ENCODE measurements at places on chromosomes 5 and 9. TPM values are rescaled to one million over a fixed set of nuclear protein-coding genes. Genes with fewer than 3 reads are reported as not detected.
A peak's percentile ranks its signal among the peaks of the same experiment; 100 is the strongest.

The CCDC69 gene
- 4.0 TPM for total RNA-seq

DNA sequence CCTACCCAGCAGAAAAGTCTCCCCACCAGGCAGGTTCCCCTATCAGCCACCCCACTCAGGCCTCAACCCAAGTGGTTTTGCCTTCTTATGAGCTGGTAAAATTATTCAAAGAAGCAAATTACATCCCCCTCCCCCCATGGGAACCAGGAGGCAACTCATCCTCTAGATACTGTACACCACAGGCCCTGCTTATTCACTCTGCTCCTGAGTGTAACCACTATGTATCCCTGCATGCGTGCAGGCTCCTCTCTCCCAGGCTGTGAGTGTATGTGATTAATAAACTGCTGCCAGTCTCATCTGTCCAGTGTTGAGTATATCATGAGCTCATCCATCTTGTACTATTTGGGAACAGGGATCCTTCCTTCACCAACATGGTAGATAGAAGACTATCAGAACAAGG, 8.6 kb downstream of the KCTD16 start:
- no peak overlapping the region for H3K27ac ChIP-seq
- H3K4me3 ChIP-seq: no peak overlapping the region

- H3K36me3 ChIP-seq: no peaks in the 10 kb centered on the region
- no peak overlapping the region for H3K4me3 ChIP-seq
- peaks cover 84% of the 10 kb centered on the region for H3K27me3 ChIP-seq
- DNase-seq: no peak
Measured at GRCh38 chr5:88682881-88683361, 200.1 kb downstream of the MEF2C start.

- no peaks in the 10 kb centered on the region for H3K36me3 ChIP-seq
- H3K27ac ChIP-seq: no peak overlapping the region
- H3K4me3 ChIP-seq: no peak overlapping the region
Measured at GRCh38 chr9:108671176-108671575, 184.6 kb downstream of the ACTL7B start.

DNA sequence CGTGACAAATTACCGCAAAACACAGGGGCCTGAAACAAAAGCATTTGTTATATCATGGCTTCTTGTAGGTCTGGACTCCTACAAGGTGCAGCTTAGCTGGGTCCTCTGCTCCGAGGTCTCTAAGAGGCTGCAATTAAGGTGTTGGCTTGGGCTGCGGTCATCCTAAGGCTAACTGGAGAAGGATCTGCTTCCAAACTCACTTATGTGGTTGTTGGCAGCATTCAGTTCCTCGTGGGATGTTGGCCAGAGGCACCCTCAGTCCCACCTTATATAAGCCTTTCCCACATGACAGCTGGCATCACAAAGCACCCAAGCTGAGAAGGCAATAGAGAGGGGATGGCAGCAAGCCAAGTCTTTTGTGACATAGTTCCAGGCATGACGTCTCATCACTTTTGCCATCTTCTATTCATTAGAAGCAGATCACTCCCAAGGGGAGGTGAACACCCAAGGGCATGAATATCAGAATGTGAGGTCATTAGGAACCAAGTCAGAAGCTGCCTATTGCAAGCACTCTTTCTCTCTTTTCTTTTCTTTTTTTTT, 47.9 kb upstream of the ZBTB43 start:
- H3K4me3 ChIP-seq: no peak overlapping the region
- no peaks in the 10 kb centered on the region for H3K27me3 ChIP-seq
- DNase-seq: no peak
- no peak overlapping the region for H3K27ac ChIP-seq

DNA sequence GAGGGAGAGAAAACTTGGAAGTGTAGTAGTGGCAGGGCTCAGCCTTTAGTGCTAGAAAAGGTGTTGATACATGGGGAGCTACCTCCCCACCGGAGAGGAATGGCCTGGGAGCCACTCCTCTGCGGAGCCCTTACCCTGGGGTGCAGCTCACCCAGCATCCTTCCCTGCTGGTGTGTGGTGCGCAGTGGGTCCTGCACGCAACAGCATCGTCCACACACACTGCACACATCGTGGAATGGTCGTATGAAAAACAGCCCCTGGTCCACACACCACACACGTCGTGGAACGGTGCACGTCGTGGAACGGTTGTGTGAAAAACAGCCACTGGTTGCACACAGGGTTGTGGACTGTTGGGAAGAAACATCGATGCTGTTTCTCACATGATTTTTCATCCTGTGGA, 16.1 kb upstream of the AHRR start:
- no peaks in the 10 kb centered on the region for H3K4me1 ChIP-seq
- H3K36me3 ChIP-seq: peaks cover 11% of the 10 kb centered on the region
- no peak for DNase-seq
- no peak overlapping the region for H3K27ac ChIP-seq
- H3K4me3 ChIP-seq: no peak overlapping the region

GRCh38 chr5:154355129-154355611, 90.6 kb upstream of the SAP30L start:
- peaks cover 17% of the 10 kb centered on the region for H3K4me1 ChIP-seq
- no peak for DNase-seq
- no peak overlapping the region for H3K27ac ChIP-seq
- no peaks in the 10 kb centered on the region for H3K36me3 ChIP-seq
- H3K4me3 ChIP-seq: no peak overlapping the region

The ALDH1A1 gene
- total RNA-seq: 45.2 TPM

- H3K27ac ChIP-seq: no peak overlapping the region
- H3K4me1 ChIP-seq: no peaks in the 10 kb centered on the region
- H3K27me3 ChIP-seq: no peaks in the 10 kb centered on the region
- no peak for DNase-seq
Measured at GRCh38 chr5:6747103-6747502, 33.9 kb downstream of the TENT4A start.

The CARD9 gene
- total RNA-seq: 1.0 TPM

DNA sequence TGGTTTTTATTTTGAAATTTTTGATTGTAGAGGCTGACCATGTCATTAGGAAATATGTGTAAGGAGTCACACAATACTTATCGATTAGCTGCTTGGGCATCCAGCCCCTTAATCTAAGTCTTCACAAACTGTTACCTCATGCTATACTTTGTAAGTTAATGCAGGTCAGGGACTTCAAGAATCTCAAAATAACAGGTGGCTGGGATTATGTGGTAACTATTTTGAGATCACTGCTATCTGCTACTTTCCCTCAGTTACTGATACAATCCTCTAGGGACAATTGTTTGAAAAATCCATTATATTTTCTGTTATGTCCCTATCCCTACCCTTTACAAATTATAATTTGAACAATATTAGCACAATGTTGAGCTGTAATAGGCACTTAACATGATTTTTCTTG, 21.7 kb downstream of the FTMT start:
- H3K27me3 ChIP-seq: no peaks in the 10 kb centered on the region
- no peak overlapping the region for H3K27ac ChIP-seq
- H3K4me3 ChIP-seq: no peak overlapping the region
- no peaks in the 10 kb centered on the region for H3K4me1 ChIP-seq
- H3K36me3 ChIP-seq: no peaks in the 10 kb centered on the region

- H3K27ac ChIP-seq: no peak overlapping the region
- no peak overlapping the region for H3K4me3 ChIP-seq
- no peaks in the 10 kb centered on the region for H3K36me3 ChIP-seq
- H3K4me1 ChIP-seq: no peaks in the 10 kb centered on the region
- no peak for DNase-seq
- H3K27me3 ChIP-seq: no peaks in the 10 kb centered on the region
Measured at GRCh38 chr5:15772131-15772530, 272.2 kb downstream of the FBXL7 start.

The SAXO1 gene
- 0.17 TPM for total RNA-seq

The CETN3 gene
- total RNA-seq: 14.9 TPM

- H3K4me3 ChIP-seq: no peak overlapping the region
- no peaks in the 10 kb centered on the region for H3K27me3 ChIP-seq
- H3K4me1 ChIP-seq: no peaks in the 10 kb centered on the region
- DNase-seq: no peak
Measured at GRCh38 chr9:106321394-106322180, 541.4 kb upstream of the ZNF462 start.

The SH3TC2 gene
- total RNA-seq: 0.26 TPM

The EPB41L4B gene
- 1.5 TPM for total RNA-seq

DNA sequence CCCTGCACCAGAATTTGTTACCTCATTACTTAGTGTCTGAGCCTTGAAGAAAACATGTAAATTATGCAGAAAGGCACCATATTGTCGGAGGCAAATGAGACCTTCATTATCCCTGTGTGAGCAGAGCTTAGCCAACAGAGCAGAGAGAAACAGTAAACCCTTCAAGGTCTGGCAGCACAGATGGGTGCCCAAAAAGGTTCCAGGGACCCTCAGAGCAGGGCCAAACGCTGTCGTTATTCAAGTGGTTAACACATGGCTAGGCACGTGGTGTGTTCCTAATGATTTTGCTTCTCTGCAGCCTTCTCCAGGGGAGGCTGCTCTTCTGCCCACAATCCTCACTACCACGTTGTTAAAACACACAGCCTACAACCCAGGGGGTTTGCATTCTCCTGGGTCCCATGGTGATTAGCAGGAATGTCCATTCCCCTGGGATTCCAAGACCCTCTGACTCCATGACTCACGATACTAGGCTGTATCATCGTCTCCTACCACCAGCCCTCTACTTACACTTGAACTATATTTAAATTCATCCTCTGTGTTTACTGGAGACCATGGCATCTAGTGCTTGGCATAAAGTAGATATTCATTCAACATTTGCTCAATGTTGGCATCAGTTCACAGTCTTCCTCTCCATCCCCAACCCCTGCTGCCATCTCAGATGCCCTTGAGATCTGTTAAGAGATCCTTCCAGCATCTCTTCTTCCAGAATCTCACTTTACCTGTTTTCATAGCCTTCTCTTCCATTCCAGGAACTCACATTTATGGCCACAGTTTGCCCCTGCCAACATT, 174.5 kb upstream of the RAD23B start:
- no peaks in the 10 kb centered on the region for H3K27me3 ChIP-seq
- no peak overlapping the region for H3K27ac ChIP-seq
- H3K36me3 ChIP-seq: no peaks in the 10 kb centered on the region
- no peak overlapping the region for H3K4me3 ChIP-seq

DNA sequence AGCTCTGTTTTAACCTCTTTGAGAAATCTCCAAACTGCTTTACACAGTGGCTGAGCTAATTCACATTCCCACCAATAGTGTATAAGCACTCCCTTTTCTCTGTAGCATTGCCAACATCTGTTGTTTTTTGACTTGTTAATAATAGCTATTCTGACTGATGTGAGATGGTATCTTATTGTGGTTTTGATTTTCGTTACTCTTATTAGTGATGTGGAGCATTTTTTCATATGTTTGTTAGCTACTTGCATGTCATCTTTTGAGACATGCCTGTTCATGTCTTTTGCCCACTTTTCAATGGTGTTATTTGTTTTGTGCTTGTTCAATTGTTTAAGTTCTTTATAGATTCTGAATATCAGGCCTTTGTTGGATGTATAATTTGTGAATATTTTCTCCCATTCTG, 225.2 kb upstream of the TRPC7 start:
- no peak overlapping the region for H3K4me3 ChIP-seq
- no peaks in the 10 kb centered on the region for H3K27me3 ChIP-seq
- no peak overlapping the region for H3K27ac ChIP-seq

DNA sequence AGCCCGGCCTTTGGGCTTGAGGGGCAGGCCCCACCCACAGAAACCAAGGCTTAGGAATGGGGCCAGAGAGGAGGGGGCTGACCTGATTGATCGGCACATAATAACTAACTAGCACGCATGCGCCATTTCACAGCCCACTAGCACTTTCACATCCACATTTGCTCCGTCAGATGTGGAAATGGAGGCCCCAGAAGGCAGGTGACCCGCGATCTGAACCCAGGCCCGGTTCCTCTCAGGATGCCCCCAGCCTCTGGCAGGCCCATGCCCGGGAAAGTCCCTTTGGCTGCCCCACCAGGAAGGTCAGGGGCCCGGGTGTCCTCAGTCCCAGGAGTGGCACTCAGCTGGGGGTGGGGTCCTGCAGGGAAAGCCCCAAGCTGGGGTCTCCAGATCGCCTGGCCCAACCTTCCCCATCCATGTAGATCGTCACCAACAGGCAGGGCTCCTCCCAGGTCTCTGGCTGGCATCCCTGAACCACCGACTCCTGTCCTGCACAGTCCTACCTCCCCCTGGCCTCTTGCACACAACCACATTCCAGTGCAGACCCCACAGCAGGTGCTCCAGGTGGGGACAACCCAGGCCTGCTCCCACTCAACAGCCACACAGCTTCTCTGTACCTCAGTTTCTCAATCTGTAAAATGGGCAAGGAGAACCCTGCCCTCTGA, 46.7 kb downstream of the VAV2 start:
- H3K4me3 ChIP-seq: no peak overlapping the region
- H3K27me3 ChIP-seq: no peaks in the 10 kb centered on the region
- DNase-seq: no peak
- H3K27ac ChIP-seq: no peak overlapping the region
- no peaks in the 10 kb centered on the region for H3K36me3 ChIP-seq

The SOX30 gene
- under 0.01 TPM for total RNA-seq

The TIMD4 gene
- not detected for total RNA-seq

- H3K27me3 ChIP-seq: no peaks in the 10 kb centered on the region
- DNase-seq: no peak
- H3K36me3 ChIP-seq: no peaks in the 10 kb centered on the region
- H3K4me3 ChIP-seq: no peak overlapping the region
- no peak overlapping the region for H3K27ac ChIP-seq
Measured at GRCh38 chr5:72821776-72822175, 5.3 kb downstream of the TNPO1 start.

The IRX1 gene
- total RNA-seq: not detected

DNA sequence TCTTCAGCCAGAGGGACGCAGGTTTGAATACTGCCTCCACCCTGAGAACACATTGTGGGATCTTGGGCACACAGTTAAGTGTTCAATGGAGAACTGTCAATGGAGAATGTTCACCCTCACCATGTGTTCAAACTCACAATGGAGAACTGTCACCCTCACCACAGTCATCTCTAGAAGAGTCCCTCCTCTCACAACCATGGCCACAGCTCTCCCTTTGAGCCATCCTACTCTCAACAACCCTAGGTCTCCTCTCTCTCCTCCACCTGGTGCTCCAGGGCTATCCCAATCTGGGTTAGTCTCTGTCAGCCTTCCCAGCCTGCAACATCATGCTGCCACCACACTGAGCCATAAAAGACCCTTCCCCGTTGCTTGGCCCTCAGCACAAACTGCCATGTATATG, 36.3 kb upstream of the HAND1 start:
- DNase-seq: no peak
- H3K27me3 ChIP-seq: peaks cover 5% of the 10 kb centered on the region
- no peaks in the 10 kb centered on the region for H3K4me1 ChIP-seq
- H3K36me3 ChIP-seq: no peaks in the 10 kb centered on the region
- H3K4me3 ChIP-seq: no peak overlapping the region
- H3K27ac ChIP-seq: no peak overlapping the region

DNA sequence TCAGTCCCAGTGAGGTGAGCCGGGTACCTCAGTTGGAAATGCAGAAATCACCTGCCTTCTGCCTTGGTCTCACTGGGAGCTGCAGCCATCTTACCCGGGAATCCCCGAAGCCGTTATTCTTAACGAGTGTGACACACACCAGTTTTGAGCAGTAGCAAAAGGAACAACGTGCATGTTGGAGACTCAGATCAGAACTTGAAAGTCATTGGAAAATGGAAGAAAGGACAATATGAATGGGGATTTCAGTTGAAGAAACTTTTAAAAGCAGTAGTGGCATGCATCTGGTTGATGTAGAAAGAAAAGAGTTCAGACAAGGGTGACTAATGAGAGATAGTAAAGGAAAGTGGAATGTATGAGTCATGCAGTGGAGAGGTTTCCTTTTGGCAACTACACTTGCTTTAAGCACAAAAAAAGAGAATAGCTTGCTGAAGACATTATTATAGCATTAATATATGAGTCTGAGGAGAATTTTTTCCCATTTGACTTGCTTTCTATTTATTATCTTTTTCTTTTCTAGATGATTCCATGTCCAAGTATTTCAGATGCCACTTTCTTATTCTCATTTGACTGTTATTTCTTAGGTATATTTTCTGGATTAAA, 44.4 kb upstream of the ANKDD1B start:
- peaks cover 2% of the 10 kb centered on the region for H3K36me3 ChIP-seq
- H3K4me1 ChIP-seq: peaks cover 12% of the 10 kb centered on the region
- no peaks in the 10 kb centered on the region for H3K27me3 ChIP-seq
- H3K4me3 ChIP-seq: no peak overlapping the region
- H3K27ac ChIP-seq: peak overlapping the region; percentile 47
- DNase-seq: peak; percentile 96
